ENCODE measurements at places on chromosomes 6 and 20. TPM values are rescaled to one million over a fixed set of nuclear protein-coding genes. Genes with fewer than 3 reads are reported as not detected.

DNA sequence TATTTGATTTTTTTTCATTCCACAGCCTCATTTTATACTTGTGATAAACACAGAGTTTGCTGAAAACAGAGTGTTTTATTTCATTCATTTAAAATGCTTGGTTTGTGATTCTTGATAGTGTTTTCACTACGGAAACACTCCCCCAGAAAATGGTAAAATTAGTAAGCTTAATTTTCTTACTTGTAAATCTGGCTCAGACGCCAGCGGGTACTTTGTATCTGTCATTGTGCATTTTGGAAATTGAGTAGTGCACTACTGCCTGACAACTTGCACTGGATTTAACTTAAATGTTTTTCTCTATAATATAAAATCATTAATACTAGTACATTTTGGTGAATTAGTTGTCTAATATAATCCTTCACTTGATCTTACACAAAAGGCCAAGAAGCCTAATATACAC lies 37.0 kb upstream of the HINT3 start:
- H3K4me1 ChIP-seq = peaks cover 39% of the 10 kb centered on the region
- peaks cover 72% of the 10 kb centered on the region for H3K36me3 ChIP-seq
- peak overlapping the region; percentile 95 for H3K4me3 ChIP-seq
- no peak for DNase-seq

GRCh38 chr6:14807130-14807529 lies 438.7 kb upstream of the JARID2 start:
- H3K27ac ChIP-seq = no peak overlapping the region
- H3K36me3 ChIP-seq = peaks cover 6% of the 10 kb centered on the region
- no peaks in the 10 kb centered on the region for H3K4me1 ChIP-seq
- no peak overlapping the region for H3K4me3 ChIP-seq
- no peak for DNase-seq

GRCh38 chr6:99079058-99079457 lies 131.3 kb upstream of the FBXL4 start:
- peaks cover 25% of the 10 kb centered on the region for H3K27me3 ChIP-seq
- H3K36me3 ChIP-seq = no peaks in the 10 kb centered on the region
- no peaks in the 10 kb centered on the region for H3K4me1 ChIP-seq

DNA sequence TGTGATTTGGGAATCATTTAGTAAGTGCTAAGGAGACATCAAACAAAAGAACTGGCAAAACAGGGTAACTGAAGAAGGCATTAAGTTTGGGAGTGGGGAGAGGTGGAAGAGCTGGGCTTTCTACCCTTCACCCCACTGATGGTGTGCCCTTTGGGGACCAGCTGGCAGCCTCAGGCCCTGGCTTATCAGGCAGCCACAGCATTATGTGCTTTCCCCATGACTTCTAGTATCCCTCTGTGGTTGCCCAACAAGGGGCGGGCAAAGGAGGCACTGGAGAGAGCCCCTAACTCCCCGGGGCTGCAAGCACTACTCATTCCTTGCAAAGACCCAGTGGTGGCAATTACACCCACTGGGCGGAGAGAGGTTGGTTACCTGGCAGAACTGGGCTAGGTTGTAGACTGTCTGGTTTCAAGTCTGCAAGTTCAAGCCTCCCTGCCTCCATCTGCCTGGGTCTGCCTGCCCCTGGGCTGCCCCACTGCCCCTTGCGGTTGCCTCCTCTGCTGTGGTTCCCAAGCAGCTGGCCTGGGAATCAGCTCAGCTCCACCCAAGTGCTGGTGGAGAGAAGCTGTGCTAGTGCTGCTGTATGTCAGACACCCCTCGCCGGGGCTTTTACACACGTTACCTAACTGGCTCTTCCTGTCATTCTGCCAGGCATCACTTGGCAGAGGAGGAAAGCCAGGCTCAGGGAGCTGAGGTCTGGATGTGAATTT lies 29.9 kb downstream of the KCNK5 start:
- no peaks in the 10 kb centered on the region for H3K4me1 ChIP-seq
- H3K27me3 ChIP-seq = no peaks in the 10 kb centered on the region
- H3K27ac ChIP-seq = no peak overlapping the region
- peaks cover 25% of the 10 kb centered on the region for H3K36me3 ChIP-seq

DNA sequence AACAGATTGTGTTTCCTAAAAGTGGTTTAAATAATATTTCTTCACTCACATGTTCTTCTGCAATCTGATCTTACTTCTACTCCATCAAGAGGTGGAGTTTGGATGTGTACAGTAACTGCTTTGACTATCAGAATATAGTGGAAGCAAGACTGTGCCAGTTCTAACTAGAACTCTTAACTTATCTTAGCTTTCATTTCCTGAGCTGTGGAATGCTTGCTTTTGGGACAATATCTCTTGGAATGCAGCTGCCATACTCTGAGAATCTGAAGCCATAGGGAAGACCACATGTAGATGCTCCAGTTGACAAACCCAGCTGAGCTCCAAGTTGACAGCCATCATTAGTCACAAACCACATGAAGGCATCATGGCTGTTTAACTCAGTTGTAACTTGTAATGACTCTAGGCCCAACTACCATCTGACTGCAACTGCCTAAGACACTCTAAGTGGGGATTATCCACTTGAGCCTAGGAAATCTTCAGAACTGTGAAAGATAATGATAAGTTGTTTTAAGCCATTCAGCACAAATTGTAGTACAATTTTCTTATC lies 40.8 kb upstream of the MAN1A1 start:
- H3K36me3 ChIP-seq = no peaks in the 10 kb centered on the region
- DNase-seq = no peak
- H3K27me3 ChIP-seq = no peaks in the 10 kb centered on the region
- H3K4me1 ChIP-seq = no peaks in the 10 kb centered on the region
- H3K27ac ChIP-seq = no peak overlapping the region

GRCh38 chr20:11153819-11154218 lies 480.0 kb upstream of the JAG1 start:
- no peak overlapping the region for H3K27ac ChIP-seq
- no peaks in the 10 kb centered on the region for H3K36me3 ChIP-seq
- no peak overlapping the region for H3K4me3 ChIP-seq
- no peak for DNase-seq

GRCh38 chr6:55450005-55450404 lies 122.7 kb downstream of the GFRAL start:
- no peaks in the 10 kb centered on the region for H3K36me3 ChIP-seq
- no peaks in the 10 kb centered on the region for H3K27me3 ChIP-seq
- DNase-seq = no peak
- no peak overlapping the region for H3K4me3 ChIP-seq

DNA sequence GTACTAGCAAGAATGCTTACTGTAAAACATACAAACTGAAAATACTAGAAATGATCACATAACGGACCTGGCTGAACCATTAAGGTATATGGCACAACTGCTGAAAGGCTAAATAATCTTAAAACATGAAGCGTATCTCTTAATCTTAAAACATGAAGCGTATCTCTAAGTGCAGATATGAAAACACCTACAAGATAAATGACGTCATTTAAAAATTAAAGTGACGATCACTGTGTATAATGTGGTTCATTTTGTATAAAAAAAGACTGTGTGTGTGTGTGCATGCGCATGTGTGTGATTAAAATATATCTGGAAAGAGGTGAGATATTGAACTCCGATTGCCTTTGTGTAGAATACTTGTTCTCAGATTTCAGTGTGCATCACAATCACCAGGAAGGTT lies 780.4 kb downstream of the KIF16B start:
- no peak overlapping the region for H3K27ac ChIP-seq
- H3K4me3 ChIP-seq = no peak overlapping the region
- H3K36me3 ChIP-seq = no peaks in the 10 kb centered on the region
- no peaks in the 10 kb centered on the region for H3K27me3 ChIP-seq

DNA sequence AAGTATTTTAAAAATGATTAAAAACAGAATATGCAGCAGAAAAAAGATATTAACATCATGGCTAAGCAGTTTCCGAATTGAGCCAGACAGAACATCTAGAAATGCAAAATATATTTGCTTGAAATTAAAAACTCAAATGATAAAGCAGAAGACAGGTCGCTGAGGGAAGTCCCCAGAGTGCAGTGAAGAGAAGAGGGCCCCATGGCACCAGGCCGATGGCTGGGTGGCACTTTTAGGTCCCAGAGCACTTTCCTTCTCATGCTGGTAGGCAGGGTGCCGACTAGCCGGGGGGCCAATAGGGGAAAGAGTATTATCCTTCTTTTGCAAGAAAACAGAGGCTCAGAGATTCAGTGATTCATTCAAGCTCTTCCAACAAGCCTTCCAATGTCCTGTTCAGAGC lies 58.9 kb downstream of the MYH7B start:
- no peak overlapping the region for H3K4me3 ChIP-seq
- H3K4me1 ChIP-seq = no peaks in the 10 kb centered on the region
- H3K27me3 ChIP-seq = no peaks in the 10 kb centered on the region
- H3K36me3 ChIP-seq = peaks cover 9% of the 10 kb centered on the region
- no peak overlapping the region for H3K27ac ChIP-seq
- DNase-seq = no peak

DNA sequence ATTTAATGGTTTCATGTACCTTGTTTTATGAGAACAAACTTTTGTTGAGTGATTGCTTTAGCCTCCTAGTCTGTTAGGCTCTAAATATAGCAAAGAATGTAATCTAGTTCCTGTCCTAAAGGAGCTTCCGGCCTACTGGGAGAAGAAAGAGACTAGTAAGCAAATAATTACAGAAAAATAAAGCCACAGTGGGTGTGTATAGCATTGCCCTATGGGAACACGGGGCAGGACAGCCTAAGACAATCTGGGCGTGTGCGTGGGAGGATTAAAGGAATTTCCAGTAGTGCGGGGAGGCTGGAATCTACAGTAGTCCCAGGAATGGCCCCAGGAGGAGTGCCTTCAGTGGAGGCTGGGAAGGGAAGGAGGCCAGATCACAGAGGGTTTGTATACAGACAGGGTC lies 98.1 kb upstream of the AKAP12 start:
- H3K4me1 ChIP-seq = no peaks in the 10 kb centered on the region
- H3K27me3 ChIP-seq = no peaks in the 10 kb centered on the region
- DNase-seq = no peak
- no peaks in the 10 kb centered on the region for H3K36me3 ChIP-seq

- no peaks in the 10 kb centered on the region for H3K27me3 ChIP-seq
- H3K4me1 ChIP-seq = peaks cover 58% of the 10 kb centered on the region
- DNase-seq = no peak
- H3K27ac ChIP-seq = peak overlapping the region; percentile 83
- H3K36me3 ChIP-seq = peaks cover 36% of the 10 kb centered on the region
These were observed 14.7 kb downstream of the UQCC2 start for GRCh38 chr6:33696548-33697518.

GRCh38 chr6:13923527-13924145 lies 1.1 kb upstream of the RNF182 start:
- no peak overlapping the region for H3K27ac ChIP-seq
- H3K4me3 ChIP-seq = peak overlapping the region; percentile 68
- H3K36me3 ChIP-seq = no peaks in the 10 kb centered on the region
- peaks cover 57% of the 10 kb centered on the region for H3K27me3 ChIP-seq

DNA sequence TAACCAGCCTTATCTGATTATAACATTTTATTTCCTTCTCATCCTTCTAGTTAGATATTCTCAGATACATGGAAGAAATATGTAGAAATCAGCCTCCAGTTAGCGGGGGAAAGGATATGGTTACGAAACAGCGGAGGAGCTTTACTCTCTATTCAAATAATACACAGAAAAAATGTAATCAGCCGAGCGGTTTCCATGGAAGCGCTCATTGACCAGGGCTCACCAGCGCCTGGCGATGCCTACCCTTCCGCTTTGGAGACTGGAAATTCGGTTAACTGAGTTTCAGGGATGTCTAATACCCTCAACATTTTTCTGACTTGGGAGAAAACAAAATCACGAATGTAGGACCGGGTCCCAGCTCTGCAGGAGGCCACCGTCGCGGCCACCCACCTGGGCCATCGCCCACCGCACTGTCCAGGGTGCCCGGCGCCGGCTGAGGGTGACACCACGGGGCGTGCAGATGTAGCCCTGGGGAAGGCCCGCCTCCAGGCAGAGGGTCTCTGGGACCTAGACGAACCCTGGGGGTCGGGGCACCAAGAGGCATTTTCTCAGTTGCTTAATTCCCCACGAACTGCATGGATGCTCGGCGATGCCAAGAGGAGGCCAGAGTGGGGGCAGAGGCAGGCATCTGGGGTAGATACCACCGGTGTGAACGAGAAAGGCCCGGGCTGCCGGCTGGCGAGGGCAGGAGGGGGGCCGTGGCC lies 1.7 kb downstream of the PRR18 start:
- no peaks in the 10 kb centered on the region for H3K36me3 ChIP-seq
- peaks cover 65% of the 10 kb centered on the region for H3K27me3 ChIP-seq
- DNase-seq = no peak
- H3K4me1 ChIP-seq = peaks cover 2% of the 10 kb centered on the region
- no peak overlapping the region for H3K27ac ChIP-seq
- no peak overlapping the region for H3K4me3 ChIP-seq

DNA sequence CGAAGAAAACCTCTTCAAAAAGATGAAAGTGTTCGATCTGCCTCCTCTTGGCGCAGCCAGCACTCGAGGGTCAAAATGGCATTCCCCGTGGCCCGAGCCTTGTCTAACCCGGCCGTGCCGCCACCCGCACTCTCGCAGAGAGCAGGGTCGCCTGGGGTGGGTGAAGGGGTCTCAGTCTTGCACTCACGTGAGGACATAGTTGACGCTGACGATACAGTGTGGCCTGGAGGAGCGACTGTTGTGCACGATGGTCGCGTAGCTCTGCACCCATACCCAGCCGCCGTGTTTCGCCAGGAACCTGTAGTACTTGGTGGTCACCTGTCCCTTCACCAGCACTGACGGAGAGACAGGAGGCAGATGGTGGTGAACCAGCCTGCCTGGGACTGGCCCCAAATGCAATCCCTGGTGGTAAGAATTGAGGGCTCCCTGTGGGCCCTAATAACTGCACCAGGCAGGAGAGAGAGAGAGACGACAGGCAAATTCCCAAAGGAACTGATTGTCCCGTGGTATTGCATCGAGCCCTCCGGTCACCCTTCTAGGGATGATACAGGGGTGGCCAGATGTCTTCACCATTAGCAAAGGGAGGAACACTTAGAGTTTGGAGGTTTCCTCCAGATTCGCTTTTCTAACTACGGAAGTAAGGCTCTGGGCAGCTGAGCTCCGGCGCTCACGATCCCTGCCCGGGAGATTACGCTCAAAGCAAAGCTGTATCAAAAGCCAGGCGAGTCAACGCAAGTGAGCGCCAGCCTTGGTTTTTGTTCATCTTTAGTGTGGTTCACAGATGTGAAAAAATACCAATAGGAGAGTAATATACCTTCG lies 17.4 kb downstream of the SIM1 start:
- peaks cover 3% of the 10 kb centered on the region for H3K36me3 ChIP-seq
- no peak for DNase-seq

- H3K27me3 ChIP-seq = no peaks in the 10 kb centered on the region
- peaks cover 3% of the 10 kb centered on the region for H3K4me1 ChIP-seq
- H3K27ac ChIP-seq = no peak overlapping the region
- no peak overlapping the region for H3K4me3 ChIP-seq
- DNase-seq = no peak
- peaks cover 35% of the 10 kb centered on the region for H3K36me3 ChIP-seq
These were observed 17.9 kb downstream of the RPF2 start for GRCh38 chr6:110999634-111000270.

- H3K27ac ChIP-seq = no peak overlapping the region
- peaks cover 48% of the 10 kb centered on the region for H3K27me3 ChIP-seq
- no peaks in the 10 kb centered on the region for H3K36me3 ChIP-seq
- peaks cover 12% of the 10 kb centered on the region for H3K4me1 ChIP-seq
These were observed 49.3 kb downstream of the PRR18 start for GRCh38 chr6:166258854-166259276.

Gene DEFB119
- total RNA-seq = not detected

Gene TRIM40
- total RNA-seq = not detected

Gene TASP1
- total RNA-seq = 11.5 TPM

Gene ROS1
- total RNA-seq = not detected

Gene LIN28B
- not detected for total RNA-seq

Gene SEL1L2
- total RNA-seq = not detected

Gene OTOR
- not detected for total RNA-seq

Gene MAFB
- total RNA-seq = not detected

Gene EPHA7
- total RNA-seq = not detected

Gene IPCEF1
- total RNA-seq = 16.9 TPM

Gene WFDC12
- not detected for total RNA-seq

Gene OR2B6
- total RNA-seq = not detected
